ENCODE measurements at places on chromosomes 7 and 10.

- no peak for DNase-seq
Observed at GRCh38 chr10:3226960-3227744, 54.6 kb upstream of the PITRM1 start.

DNA sequence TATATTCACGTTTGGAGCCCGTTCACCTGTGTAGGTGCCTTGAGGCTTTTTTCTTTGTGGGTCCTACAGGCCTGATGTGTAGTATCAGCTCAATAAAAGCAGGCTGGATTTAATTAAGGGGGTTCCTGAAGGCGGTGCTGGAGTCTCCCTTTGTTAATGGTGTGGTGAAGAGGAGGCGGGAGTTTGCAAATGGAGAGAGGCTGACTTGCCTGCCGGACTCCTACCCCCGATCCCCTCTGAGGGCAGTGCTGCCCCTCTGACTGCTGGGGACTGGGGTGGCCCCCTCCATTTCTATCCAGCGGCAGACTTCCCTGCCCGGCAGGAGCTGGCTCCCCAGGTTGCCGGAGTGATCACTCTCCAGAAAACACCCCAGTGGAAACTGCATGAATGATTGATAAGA, 45.1 kb downstream of the ZMIZ1 start:
- DNase-seq = no peak

DNA sequence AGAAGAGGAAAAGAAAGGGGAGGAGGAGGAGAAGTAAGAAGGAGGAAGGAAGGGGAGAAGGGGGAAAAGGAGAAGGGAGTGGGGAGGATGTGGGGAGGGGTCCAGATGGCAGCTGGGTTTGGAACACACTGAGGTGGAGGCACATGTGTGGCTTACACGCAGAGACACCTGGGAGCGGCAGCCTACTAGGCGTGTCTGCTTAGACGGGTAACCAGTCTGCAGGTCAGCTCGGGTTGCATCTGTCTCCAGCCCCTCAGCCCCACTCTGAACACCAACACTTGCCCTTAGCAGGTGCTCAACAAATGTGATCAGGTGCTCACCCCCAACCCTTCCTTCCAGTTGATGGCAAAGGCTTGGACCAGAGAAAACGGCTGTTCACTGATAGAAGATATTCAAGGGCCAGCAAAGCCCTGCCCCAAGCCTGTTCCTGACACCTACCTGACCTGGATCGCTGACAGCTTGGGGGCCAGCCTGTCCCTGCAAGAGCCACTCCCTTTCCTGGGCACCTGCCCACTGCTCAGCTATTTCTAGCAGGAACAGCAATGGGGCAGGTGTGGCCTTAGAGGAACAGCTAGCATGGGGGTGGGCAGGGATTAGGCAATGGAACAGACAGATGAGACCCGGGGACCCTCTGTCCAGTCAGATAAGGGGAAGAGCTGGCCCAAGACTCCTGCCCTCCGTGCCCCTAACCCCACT, 70.5 kb downstream of the SH3PXD2A start:
- DNase-seq = no peak

DNA sequence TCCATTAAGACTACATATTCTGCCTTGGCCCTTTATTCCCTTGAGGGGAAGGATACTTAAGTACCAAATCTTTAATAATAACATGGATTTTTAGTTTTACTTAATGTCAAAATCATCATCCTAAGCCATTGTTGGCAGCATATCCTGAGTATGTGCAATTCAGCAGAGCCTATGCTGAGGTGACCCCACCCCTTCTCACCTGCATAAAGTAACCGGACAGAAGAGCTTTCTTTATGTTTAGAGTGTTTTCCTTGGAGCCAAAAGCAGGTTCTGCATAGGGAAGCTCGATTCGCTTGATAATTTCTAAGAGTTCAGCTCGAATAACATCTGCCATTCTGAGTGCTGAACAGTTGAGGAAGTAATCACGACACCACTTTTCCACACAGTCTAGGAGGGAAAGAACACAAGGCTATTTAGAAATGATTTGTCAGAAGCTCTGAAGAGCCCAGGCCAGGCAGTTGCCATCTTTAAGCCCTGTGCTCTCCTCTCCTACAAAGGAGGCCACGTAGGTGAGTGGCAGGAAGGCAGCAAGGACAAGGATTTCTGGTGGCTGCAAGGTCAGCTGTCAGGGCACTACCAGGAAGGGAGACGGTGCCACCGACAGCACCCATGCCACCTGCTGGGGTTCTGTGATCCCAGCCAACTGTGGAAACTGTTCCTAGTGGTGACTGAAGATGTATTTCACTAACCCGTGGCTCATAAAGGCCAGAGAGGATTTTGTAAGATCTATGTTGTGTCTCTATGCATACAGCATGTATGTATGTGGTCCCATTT, 15.6 kb downstream of the BCCIP start:
- no peak for DNase-seq

DNA sequence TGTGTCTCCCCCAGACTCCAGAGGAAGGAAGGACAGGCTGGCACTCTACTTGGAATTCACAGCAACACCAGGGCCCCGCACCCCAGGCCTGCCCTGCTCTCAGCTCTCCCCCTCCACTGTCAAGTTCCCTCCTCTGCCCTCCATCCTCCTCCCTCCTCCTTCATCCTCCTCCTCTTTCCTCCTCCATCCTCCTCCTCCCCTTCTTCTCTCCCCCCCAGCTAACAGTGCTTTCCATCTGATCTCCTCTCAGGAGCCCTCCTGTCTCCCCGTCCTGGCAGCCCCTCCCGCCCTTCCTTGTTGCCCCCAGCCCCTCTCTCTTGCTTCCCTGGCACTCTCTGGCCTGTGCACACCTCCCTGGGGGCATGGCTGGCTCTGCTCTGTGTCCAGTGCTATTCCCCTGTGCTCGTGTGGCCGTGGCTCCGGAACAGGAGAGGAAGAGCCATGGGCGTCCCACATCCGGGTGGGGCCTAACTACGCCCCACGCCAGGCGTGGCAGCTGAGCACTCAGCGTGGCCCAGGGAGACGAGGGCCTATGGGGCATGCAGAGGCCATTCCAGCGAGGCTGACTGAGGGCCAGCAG, 64.2 kb downstream of the PWWP2B start:
- DNase-seq = no peak

DNA sequence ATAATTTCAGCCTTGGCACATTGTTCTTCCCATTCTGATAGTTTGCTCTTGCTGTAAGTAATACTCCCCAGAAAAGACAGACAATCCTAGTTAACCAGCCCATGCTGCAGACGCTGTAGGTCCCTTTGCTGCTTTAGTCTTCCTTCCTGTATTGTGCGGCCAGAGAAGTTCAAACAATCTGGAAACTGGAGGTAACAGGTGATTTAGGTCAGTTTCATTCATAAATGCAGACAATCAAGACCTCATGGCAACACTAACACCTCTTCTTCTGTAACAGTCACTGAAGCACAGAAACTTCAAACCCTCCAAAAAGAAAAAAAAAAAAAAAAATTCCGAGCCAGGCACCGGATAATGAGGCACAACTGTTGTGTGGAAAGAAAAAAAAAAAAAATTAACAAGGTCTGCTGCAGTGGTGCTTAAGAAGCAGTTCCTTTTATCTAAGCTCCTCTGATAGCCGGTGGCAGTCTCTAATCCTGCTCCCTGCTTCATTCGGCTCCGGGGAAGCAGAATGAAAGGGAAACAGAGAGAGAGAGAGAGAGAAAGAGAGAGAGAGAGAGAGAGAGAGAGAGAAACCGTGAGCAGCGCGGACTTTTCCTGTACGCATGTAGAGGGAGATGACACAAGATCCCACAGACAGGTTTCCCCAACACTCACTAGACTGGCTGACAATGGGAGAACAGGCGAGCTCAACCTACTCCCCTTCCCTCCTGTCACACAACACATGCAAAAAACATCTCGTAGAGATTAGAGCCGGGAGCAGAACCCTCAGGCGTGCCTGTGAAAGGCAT, at the start of gene SEMA3A:
SEMA3A (minus strand) TSS at position 306 of the 788 bp plus-strand sequence; CDS start at position 103, 203 bp downstream.
- DNase-seq = peak; percentile 19

DNA sequence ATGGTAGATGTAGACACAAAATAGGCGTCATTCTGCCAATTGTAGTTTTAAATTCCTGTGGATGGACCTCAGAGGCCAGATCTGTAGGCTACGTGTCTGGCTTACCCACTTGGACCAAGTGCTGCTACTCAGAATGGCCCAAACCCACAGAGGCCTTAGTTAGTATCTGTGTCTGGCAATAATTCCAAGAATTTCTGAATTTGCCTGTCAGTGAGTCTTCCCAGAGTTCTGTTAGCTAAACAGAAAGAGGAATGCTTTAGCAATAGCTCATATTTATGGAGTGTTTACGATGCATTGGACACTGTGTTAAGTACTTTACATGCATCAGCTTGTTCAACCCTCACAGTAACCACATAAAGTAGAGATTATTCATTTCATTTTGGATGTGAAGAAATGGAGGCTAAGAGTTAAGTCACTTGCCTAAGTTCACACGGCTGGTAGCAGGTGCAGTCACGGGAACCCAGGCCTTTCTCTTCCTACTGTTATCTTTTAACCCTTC, 231.8 kb downstream of the PTEN start:
- DNase-seq = no peak
